ENCODE measurements at places on chromosomes 1 and 21.

DNA sequence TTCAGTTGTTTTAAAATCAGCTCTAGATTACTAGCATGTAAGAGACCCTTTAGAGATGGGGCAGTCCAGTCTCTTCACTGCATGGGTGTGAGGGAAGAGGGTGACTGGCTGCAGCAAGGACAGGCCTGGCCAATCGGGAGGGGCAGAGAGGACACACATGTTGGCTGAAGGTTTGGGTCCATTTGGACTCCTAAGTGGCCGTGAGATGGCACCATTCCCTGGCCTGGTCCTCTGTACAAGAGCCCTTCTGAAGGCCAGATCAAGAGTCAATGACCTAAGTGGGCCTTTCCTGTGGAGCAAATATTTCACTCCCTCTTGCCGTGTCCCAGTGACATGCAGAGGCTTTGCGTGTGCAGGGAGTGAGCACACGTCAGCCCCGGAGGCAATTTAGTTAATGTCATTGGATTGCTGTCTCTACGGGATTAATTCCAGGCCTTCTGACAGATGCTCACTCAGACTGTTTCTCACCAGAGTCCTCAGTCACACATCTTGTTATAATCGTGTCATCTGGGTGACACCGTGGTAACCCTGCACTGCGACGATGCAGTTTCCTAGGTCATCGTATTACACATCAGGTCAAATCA is 613.0 kb downstream of the NPHP4 start:
- no peak for DNase-seq

GRCh38 chr1:109257682-109258421 is 8.5 kb downstream of the CELSR2 start:
- no peak for DNase-seq

DNA sequence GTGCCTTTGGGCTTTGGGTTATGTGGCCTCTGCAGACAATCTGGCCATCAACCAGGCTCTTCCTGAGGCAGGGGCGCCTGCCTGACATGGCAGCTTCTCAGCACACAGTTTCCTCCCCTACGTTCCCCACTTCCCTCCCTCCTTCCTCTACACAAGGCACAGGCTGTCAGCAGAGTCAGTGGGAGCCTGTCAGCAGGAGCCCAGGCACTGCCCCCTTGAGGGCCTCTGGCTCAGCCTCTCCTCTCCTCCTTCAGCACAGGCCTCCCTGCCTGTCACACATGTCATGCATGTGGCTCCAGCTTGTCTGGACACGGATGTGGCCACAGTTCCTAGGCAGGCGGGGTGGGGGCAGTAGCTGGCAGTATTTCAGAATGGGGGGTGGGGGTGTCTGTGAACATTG is 52.2 kb upstream of the ARTN start:
- DNase-seq, result no peak

- no peak for DNase-seq
Measured at GRCh38 chr21:14985306-14985705, 79.5 kb downstream of the NRIP1 start.

DNA sequence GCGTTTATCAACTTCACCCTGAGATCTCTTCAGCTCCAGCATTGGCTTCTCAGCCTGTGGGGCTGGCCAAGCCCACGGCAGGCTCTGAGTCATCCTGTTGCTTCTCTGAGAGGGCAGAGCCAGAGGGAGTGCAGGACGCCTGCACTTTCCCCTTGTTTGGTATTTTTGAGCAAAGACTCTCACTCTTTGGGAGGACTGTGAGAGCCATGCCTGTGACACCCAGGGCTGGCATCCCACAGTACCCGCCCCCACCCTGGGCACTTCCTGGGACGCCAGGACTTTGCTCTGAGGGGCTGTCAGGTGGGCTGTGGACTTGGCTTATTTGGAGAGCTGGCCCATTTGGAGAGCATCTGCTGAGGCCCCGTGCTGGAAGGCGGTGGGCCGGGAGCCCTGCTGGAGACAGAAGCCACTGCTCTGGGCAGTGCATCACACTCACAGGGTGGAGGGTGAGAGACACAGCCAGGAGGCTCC is 37.4 kb downstream of the VANGL1 start:
- no peak for DNase-seq

- no peak for DNase-seq
Measured at GRCh38 chr1:238767321-238767720, 619.0 kb upstream of the CHRM3 start.

GRCh38 chr1:14098294-14098913 is 398.4 kb downstream of the PRDM2 start:
- no peak for DNase-seq

DNA sequence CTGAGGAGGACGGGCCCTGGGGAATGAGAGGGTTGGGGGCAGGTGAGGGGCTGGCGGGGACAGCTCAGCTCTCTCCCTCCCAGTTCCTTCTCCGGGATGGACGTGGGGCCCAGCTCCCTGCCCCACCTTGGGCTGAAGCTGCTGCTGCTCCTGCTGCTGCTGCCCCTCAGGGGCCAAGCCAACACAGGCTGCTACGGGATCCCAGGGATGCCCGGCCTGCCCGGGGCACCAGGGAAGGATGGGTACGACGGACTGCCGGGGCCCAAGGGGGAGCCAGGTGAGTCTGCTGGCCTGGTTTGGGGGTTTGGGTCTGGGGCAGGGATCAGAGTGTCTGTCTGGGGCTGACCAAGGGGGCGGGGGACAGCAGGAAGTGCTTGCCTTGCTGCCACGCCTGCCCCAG is 495 bp downstream of the C1QC start:
- no peak for DNase-seq

DNA sequence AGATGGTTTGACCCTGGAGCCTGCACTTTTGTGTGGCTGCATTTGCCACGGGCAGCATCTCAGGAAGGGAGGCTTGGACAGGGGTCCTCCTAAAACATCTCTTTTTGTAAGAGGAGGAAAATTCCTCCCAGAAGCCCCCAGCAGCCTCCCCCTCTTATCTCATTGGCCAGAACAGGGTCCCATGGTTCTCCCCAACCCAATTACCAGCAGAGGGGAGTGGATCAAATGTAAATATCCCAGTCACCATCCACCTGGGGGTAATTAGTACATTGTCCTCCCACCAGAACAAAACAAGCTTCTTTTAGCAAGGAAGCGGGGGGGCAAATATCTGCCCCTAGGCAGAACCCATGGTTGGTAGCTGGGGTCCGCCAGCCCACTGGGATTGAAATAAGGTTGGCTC is 44.7 kb upstream of the TENT5B start:
- DNase-seq, result no peak

GRCh38 chr1:110593902-110594301 is 12.3 kb downstream of the KCNA2 start:
- no peak for DNase-seq

- DNase-seq, result no peak
Measured at GRCh38 chr1:150235294-150235851, 539 bp downstream of the ANP32E start.

- DNase-seq, result no peak
Measured at GRCh38 chr21:38095220-38095619, 161.6 kb upstream of the KCNJ15 start.

DNA sequence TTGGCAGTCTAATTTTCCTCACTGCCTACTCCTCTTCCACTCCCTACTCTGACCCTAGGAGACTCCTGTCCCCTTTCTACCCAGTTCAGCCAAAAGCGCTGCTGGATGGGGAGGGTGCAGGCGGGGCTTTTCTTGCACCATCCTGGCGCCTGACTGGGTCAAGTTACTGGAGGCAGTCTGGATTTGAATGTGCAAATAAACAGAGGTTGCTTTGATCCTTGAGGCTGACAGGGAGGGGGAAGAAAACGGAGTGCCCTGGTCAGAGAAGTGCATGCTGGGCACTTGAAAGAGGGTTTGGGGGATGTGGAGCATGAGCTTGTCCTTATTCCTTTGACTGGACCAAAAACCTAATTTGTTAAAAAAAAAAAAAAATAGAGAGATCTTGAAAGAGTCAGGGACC is 76.8 kb upstream of the SOX13 start:
- DNase-seq, result peak; percentile 48

- no peak for DNase-seq
Measured at GRCh38 chr1:6724517-6725141, 23.0 kb upstream of the DNAJC11 start.

DNA sequence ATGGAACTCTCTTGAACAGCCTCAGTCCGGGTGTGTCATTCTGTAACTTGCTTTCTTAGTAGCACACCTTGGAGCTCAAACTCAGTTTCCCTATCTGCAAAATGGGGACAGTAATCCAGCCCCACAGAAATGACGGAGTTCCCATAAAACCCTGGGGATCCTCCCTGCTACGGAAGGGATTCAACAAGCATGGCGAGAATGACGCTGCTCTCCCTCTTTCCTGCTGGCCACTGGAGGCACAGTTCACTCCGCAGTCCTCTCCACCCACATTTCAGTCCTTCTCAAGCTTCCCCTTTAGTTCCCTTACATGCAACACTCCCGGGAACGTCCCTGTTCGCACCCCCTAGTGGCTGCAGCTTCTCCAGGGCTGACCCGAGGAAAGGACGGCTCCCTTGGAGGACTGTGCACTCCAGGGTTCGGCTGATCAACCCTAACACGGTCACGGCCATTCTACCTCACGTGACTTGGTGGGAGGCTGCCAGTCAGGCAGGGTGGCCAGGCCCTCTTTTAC is 20.6 kb downstream of the RUNX3 start:
- no peak for DNase-seq

- DNase-seq, result no peak
Measured at GRCh38 chr21:28455253-28455600, 537.5 kb downstream of the LTN1 start.

DNA sequence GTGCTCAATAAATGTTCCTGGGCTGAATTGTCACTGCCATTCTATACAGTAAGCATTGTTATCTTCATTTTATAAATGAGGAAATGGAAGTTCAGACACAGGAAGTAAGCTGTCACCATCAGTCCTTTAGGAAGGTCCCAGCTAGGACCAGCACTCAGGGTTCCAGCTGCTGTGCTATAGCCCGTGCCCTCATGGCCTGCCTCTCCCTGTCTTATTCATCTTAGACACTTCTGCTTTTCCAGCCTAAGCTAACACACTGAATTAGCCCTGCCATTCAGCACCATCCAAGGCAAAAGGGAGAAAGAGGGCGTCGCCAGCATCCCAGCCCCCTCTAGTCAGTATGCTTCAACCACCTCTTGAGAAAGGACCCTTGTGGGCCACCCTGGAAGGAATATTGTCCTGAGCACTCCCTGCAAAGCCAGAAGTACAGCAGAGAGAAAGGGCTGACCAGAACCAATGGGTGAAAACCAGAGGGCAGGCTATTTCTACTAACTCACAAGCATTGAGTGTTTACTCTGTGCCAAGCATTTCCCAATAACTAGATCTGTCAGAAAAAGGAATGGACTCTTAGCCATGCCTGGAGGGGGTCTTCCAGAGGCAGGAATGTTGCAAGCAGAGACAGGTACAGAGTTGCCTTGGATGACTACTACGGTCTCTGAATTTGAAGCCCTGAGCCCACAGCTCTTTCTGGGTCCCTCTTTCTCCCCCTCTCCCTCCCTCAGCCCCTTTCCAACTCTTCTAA is 77.9 kb upstream of the NFIA start:
- DNase-seq, result no peak

- no peak for DNase-seq
Measured at GRCh38 chr1:90716243-90716551, 905 bp downstream of the BARHL2 start.

DNA sequence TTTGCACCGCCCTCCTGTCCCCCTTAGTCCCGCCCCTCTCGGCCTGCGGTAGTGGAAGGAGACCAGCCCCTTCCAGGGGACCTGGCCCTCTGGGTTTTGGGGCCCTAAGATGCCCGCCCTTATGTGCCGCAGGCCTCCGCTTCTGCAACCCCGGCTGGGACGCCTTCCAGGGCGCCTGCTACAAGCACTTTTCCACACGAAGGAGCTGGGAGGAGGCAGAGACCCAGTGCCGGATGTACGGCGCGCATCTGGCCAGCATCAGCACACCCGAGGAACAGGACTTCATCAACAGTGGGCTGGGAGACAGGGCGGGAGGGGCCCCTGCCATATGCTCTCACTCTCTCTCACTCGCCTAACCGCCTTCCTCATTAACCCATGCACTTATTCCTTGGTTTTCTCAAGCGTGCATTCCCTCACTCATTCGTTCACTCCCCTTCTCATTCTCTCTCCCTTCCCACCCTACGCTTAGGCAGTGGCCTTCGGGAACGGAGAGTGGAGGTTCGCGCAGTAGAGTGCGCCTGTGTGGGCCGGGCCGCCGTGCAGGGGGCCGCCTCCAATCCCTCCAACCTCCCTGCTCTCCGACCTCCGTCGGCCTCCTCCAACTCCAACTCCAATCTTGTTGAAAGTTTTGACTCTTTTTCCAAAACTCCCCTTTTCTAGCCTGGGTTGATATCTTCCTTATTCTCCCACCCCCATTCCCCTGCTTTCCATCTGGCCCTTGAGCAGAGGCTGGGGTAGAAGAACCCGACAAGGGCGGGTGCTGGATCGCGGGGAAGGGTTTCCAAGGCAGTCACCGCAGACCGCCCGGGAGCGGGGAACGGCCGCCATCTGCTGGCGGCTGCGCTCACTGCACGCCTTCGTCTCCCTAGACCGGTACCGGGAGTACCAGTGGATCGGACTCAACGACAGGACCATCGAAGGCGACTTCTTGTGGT is 15.2 kb downstream of the BCAN start:
- DNase-seq, result peak; percentile 50

GRCh38 chr1:230690101-230690500 is 23.8 kb downstream of the AGT start:
- no peak for DNase-seq

DNA sequence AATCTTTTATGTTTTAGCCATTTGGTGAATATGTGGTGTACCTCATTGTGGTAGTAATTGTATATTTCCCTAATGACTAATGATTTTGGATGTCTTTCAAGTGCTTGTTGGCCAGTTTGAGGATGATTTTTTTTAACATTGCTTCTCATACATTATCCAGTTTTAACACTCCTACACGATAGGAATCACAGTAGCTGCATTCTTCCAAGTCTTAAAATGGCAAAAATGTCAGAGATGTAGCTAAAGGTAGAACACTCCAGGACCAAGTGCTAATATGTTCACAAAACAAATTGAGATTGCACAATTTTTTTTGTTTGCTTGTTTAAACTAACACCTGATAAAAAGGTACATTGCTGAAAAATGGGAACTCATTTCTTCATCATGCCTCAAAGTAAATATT is 11.7 kb downstream of the USP25 start:
- DNase-seq, result no peak

DNA sequence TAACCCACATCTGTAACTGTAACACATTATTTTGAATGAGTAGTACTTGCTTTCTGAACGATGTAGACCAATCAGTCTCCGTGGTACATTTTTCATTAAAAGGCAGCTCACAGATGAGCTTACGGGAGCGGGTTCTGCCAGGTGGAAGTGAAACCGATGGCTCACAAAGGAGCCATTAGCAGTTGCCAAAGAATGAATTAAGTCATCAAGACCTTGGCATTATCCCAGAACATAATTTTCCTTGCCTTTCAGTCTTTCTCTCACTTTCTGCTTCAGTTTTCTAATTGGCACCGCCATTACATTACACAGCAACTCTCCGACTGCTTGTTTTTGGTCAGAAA is 33.5 kb upstream of the UTS2 start:
- DNase-seq, result no peak

DNA sequence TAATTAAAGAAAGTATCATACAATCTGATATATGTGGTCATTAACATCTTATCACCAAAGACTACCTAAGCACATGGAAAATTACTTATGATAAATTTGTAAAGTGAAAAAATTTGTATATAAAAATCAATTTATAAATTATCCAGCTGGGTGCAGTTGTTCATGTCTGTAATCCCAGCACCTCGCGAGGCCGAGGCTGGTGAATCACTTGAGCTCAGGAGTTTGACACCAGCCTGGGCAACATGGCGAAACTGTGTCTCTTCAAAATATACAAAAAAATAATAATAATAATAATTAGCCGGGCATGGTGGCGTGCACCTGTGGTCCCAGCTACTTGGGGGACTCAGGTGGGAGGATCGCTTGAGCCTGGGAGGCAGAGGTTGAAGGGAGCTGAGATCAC is 82.8 kb upstream of the SYT6 start:
- no peak for DNase-seq

Measured in NCI-H1930 (cell line).